ENCODE measurements at places on chromosomes 3 and 15.
A peak's percentile ranks its signal among the peaks of the same experiment; 100 is the strongest.

- no peak for DNase-seq
Measured at GRCh38 chr3:40669176-40669575, 144.4 kb downstream of the ZNF621 start.

- DNase-seq, result no peak
Measured at GRCh38 chr3:1969281-1969680, 129.4 kb upstream of the CNTN4 start.

GRCh38 chr3:45906681-45907407 is 20.5 kb downstream of the CCR9 start:
- no peak for DNase-seq

DNA sequence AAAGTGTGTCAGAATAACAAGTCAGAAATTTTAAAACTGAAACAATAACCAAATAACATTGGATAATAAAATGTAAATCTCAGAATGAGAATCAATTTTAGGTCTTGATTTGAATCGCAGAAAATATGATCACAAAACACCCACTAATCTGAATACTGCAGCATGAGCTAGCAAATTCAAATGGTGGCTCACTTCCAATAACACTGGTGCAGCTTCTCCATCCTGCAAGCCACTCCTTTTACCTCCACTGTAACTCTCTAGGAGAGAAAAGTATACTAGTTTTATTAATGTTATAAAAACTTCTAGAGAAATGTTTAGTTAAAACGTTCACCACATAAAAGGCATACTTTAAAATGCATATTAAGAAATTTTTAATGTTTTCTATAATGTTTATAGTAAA is 30.4 kb downstream of the UBE3A start:
- DNase-seq, result no peak

DNA sequence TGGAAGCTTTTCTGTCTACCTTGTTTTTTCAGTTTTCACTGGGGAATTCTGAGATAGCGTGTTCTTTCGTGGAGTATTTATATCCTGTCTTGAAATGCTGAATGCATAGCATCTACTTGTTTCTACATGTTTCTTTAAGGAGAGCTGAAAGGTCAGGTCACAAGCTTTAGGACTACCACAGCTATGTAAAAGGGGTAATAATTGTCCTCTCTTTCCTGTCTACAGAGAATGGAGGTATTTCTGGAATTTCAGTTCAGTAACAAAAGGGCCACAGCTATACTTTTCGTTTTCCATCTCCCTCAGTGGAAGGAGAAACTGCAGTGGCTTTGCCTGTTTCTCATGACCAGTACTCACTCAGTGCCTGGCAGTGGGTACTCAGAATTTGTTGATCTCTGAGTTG is 4.7 kb downstream of the INAFM2 start:
- DNase-seq, result no peak

- DNase-seq, result no peak
Measured at GRCh38 chr3:123380261-123380660, 68.6 kb downstream of the ADCY5 start.

- DNase-seq, result peak; percentile 28
Measured at GRCh38 chr15:78049691-78050440, 27.6 kb downstream of the TBC1D2B start.

DNA sequence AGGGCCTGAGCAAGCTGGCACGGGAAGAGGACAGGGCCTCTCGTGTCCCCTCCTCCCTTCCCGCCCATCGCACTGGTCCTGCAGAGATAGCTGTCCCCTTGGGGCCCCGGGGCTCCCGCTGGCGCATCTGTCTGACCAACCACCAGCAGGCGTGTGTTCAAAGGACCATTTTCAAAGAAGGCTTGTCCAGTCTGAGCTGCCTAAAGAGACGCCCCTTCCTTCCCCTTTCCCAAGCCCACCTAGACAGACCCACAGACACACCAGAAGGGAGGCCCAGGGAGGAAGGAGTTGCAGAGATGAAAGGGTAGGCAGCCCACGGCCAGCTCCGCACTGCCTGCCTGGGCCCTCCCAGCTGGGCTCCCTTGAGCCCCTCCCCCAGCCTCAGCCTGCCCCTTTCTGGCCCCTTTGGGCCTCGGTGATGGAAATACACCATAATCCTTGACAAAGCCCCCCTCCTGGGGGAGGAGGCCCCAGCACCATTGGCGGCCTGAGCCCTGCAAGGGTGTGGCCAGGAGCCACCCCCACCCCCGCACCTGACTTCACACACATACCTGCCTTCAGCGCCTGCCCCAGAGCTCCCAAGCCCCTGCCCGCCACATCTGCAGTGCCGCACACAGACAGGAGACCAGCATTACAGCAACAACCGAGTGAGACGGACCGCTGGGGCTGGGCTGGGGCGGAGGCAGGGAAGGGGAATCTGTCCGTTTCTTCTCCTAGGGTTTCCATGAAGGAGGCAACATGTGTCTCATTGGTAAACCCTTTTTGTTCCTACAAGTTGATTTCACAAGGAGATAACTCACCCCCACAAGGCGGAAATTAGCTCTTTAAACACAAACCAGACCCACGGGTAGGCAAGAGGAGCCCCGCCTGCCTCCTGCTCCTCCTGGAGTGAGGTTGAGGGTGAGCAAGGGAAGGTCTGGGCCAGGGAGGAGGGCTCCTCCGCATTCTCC is at the start of gene STRA6:
STRA6 (minus strand) TSS at position 336 of the 950 bp plus-strand sequence. CDS start 520 bp downstream, outside the sequence.
- no peak for DNase-seq

- DNase-seq, result no peak
Measured at GRCh38 chr3:177211503-177212277, 14.4 kb upstream of the TBL1XR1 start.

- no peak for DNase-seq
Measured at GRCh38 chr3:39911465-39912309, 102.3 kb downstream of the MYRIP start.

DNA sequence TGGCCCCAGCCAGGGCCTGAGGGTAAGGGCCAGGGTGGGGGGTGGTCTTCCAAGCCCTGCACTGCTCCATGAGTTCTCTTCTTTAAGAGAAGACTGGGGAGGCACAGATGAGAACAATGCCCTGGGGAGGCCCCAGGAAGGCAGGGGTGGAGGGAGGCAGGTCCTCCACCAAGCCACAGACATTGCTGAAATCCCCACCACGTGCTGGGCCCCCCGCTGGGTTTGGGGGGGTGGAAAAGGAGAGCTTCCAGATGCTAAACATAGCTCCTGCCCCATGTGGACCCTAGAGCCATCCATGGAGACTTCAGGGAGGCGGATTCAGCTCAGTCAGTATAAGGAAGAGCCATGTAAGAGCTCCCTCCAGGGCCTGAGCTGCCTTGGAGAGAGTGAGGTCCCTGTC is 157.8 kb upstream of the LINGO1 start:
- DNase-seq, result no peak

DNA sequence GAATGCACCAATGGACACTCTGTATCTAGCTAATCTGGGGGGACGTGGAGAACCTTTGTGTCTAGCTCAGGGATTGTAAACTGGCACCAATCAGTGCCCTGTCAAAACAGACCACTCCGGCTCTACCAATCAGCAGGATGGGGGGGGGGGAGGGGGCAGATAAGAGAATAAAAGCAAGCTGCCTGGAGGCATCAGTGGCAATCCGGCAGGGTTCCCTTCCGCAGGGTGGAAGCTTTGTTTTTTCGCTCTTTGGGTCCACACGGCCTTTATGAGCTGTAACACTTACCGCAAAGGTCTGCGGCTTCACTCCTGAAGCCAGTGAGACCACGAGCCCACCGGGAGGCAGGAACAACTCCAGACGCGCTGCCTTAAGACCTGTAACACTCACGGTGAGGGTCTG is 827.1 kb downstream of the PLOD2 start:
- DNase-seq, result no peak

- no peak for DNase-seq
Measured at GRCh38 chr15:101505610-101506337, 16.3 kb upstream of the PCSK6 start.

DNA sequence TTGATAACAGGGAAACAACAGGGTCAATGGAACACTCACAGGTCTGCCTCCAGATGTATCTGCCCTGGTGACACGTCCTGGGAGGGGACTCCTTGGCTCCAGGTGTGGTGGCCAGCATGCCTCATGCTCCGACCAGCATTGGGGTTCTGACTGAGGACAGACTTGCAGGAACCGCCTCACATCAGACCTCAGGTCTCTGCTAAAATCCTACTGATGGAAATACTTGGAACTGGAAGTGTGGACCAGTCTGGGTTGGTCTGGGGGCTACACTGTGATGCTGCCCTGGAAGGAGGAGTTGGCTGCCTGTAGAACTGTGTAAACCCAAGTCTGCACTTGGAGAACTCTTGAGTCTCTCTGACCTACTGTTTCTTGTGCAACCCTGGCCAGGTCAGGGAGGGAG is 17.1 kb upstream of the KY start:
- DNase-seq, result no peak

DNA sequence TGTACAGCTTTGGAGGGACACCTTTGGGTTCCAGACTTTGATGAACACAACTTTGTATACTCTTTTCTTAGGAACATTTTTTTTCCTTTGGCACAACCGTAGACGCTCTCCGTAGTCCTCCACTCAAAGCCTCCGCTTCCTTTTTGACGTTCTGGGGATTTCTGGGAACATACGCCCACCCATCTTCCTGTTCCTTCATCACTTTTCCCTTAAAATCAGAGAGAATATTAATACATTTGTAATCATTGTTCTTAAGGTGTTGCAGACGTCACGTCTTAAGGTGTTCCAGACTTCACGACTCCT is 405 bp upstream of the SPG21 start:
- DNase-seq, result no peak
